ENCODE measurements at places on chromosomes 7 and 10.

GRCh38 chr7:29091715-29092114 is 54.6 kb downstream of the CPVL start:
- no peak for DNase-seq

DNA sequence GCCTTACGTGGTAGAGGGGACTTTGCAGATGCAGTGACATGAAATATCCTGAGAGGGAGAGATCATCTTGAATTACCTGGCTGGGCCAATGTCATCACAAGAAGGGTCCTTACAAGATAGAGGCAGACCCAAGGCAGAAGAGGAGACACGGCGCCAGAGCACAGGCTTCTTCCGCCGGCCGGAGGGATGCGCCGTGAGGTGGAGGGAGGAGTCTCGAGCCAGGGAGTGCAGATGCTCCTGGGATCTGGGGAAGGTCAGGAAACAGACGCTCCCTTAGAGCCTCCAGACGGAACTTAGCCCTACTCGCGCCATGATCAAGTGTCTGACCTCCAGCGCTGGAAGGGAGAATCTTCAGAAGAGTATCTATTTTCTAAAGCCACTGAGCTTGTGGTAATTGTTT is 304.8 kb downstream of the GLRX3 start:
- DNase-seq, result no peak

DNA sequence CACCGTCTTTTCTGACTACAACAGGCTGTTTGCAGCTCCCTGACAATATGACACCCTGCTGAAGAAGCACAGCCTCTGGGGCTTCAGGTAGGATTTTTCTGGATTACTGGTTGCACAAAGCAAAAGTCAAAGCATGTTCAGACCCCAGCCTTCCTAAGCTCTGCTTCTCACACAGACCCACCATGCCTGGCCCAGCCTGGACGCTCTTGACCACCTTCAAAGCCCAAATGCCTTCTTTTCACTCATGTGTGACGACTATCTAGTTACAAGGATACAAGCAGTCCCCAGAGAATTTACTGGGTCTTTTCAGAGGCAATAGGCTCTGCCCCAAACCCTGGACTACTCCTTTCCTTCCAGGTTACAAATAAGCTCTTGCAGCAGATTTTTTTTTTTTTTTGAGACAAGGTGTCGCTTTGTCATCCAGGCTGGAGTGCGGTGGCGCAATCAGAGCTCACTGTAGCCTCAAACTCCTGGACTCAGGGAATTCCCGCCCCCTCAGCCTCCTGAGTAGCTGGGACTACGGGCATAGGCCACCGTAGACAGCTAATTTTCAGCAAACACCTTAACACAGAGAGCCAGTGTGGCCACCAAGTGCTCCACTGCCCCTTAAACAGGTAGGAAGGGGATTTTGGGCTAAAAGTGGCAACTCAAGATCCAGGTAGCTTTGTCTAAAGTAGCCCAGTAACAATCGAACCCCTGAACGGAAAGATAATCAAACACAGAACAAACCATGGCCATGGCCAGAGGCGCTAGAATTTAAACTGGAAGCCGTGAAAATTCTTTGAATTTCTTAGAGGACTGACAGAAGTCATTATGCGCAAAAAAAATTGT is 16.2 kb downstream of the SVIL start:
- no peak for DNase-seq

GRCh38 chr7:86209036-86209435 is 434.7 kb upstream of the GRM3 start:
- no peak for DNase-seq

Measured in stimulated activated CD8-positive, alpha-beta memory T cell treated with anti-CD3 and anti-CD28 coated beads, Interleukin-7, amount 100 ng/mL, for 1 hour (primary cell).